ENCODE measurements at places on chromosomes 5 and 9. TPM values are rescaled to one million over a fixed set of nuclear protein-coding genes. Genes with fewer than 3 reads are reported as not detected.

DNA sequence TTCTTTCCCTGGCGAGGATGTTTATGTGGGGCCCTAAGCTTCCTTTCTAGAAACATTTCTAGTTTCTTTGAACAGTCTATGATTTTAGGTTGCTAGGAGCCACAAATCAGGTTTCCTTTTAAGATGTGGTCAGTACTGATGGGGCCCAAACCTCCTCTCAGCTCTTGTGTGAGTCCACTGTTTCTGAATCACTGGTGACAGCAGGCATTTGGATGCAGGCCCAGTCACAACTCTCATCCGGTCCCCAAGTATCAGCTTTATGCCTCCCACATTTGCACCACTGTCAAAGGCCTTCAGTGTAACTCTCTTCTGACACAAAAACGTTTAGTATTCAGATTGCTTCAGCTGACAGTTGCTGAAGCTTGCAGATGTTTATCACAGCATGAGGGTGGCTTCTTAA, 7.8 kb downstream of the DMRT2 start:
- DNase-seq = no peak

- peak; percentile 45 for DNase-seq
Measured at GRCh38 chr5:94793113-94793815, 174.8 kb downstream of the SLF1 start.

DNA sequence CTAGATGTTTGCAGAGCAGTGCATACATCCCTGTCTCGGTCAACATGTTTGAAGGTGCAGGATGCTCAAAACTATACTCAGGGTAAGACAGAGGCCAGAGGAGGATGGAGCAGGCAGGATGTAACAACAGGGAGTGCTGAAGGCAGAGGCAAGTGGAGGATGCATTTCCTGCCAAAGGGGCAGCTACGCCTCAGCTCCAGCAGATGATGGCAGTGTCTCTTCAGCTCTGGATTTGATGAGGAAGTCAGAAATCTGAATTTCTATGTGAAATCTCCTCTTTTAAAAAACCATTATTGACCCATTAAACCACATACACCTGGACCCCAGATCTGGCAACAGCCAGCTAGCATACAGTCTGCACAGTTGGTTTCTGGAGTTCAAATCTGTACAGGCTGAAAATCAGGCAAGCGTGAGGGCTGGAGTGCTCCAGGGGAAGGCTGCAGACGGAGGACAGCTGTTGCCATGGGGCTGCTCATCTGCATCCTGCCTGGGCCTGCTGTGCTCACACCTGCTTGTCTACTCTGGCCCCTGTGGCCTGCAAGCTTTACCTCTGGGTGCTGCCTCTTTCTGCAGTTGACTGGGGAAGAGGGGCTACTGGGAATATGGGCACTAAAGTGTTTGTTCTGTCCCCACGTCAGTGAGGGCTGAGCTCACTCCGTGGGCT, 152.9 kb upstream of the SLC28A3 start:
- DNase-seq = no peak

- no peak for DNase-seq
Measured at GRCh38 chr5:92687821-92688722, 892.9 kb downstream of the NR2F1-AS1 start.

DNA sequence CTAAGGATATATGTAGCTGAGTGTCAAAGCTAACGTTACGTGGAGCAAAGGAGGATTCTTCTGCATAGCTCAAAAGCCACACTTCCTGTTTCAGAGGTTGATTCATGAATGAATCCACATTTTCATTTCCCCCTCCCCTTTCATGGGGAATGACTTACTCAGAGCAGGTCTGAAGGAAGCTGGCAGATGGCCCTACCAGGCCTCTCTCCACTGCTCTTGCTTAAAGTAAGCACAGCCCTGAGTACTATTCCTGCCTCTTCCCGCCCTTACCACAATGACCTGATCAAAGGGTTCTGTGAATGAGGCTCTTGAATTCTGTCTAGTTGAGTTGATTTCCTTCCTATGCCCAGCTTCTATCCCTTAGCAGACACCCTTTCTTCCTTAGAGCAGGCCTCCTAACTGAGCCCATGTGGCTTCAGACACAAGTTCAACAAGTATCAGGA, 6.3 kb downstream of the IGIP start:
- peak; percentile 30 for DNase-seq

Gene HMGCS1
- total RNA-seq = 63.6 TPM

Gene SPAAR
- not detected for total RNA-seq
